Activated CD8-positive, alpha-beta memory T cell treated with anti-CD3 and anti-CD28 coated beads for 4 hours (primary cell): ENCODE measurements at places on chromosomes 5 and 9.

- no peak for DNase-seq
Observed at GRCh38 chr9:124532897-124533296, 25.7 kb upstream of the NR5A1 start.

DNA sequence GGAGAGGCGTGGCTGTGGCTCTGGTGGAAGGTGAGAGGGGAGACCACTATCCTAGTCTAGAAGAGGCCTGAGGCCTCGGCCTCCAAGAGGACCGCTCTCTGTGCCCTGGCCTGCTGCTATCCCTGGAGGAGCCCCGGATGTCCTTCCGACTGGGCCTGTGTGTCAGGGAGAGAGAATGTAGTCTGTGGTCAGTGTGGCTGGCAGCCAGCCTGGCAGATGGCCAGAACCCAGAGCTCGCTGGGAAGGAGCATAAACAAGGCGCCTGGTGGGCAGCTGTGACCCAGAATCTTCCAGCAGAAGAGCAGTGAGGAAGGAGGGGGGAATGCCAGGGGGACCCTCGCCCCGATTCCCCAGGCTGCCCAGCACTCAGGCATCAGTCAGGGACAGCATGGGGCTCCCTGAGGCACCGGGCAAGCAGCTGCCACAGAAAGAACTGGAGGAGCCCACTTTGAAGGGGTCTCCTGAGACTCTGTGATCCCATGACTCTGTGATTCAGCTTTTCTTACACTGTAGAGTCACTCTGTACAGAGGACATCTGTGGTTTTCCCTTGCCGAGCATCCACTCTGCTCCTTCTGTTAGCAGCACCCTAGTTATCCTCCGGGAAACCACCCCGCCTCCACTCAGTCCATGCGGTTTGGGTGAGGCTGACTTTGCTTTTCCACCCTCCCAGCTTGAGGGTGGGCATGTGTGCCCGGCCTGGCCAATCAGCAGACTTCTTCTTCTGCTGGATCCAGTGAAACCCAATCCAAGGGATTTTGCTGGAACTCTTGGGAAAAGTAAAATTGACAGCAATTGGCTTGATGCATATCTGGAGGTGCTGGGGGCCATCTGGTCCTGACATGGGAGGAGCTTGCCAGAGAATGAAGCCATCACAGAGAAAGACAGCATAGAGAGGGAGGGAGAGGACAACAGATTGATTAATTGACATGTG lies 46.2 kb upstream of the PWWP2A start:
- DNase-seq = no peak

GRCh38 chr5:93582677-93583438 lies at the start of gene NR2F1:
TSS of gene NR2F1 (plus strand) at chr5:93583222. CDS start at chr5:93585024, 1,802 bp downstream.
- DNase-seq = no peak

GRCh38 chr9:122263699-122264349 lies 816 bp downstream of the RBM18 start:
- no peak for DNase-seq

DNA sequence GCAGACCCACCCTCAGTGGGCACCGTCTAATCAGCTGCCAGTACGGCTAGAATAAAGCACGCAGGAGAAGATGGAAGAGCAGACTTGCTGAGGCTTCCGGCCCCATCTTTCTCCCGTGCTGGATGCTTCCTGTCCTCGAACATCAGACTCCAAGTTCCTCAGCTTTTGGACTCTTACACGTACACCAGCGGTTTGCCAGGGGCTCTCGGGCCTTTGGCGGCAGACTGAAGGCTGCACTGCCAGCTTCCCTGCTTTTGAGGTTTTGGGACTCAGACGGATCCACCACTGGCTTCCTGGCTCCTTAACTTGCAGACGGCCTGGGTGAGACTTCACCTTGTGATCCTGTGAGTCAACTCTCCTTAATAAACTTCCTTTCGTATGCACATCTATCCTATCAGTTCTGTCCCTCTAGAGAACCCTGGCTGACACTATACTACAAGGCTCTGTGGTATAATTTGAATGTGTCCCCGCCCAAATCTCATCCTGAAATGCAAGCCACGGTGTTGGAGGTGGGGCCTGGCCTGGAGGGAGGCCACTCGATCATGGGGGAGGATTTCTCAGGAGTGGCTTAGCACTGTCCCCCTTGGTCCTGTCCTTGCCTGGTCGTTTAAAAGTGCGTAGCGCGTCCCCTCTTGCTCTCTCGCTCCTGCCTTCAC lies 31.1 kb upstream of the NRARP start:
- DNase-seq = no peak

- DNase-seq = no peak
Observed at GRCh38 chr9:95224376-95225019, 93.0 kb downstream of the FANCC start.

GRCh38 chr5:37685816-37686215 lies 154.0 kb downstream of the GDNF start:
- no peak for DNase-seq

DNA sequence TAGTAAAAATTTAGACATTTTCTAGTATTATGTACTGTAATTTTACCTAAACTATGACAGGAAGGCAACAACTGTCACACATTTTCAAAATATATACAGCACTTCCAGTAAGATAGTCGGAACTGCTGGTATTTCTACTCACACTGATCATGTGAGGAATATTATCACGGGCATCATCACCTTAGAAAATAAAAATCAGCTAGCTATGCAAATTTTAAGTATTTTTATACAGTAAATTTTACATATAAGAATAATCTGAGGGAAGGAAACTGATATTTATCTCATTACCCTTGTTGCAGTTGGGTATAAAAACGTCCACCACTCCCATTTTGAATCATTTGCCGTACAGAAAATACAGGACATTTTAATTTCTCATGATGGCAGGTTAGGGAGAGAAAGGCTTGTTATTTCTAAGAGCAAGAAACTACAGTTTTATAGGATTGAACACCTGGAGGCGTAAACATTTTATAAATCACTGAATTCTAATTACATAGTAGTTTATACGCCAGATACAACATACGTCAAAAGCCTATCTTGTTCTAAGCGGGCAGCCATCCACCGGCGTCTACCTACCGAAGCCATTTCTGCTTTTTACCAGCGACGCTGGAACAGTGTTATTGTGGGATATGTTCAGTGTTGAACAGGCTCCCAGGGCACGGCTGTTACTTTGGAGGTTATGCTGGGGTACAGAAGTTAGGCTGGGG lies 729 bp upstream of the TNPO1 start:
- peak; percentile 5 for DNase-seq

GRCh38 chr5:127870914-127871313 lies 167.7 kb downstream of the CCDC192 start:
- DNase-seq = no peak

GRCh38 chr9:71446473-71447411 lies 321.6 kb downstream of the CEMIP2 start:
- DNase-seq = no peak

- no peak for DNase-seq
Observed at GRCh38 chr9:70639853-70640814, 225.7 kb upstream of the KLF9 start.

GRCh38 chr5:79774171-79774854 lies 84.7 kb downstream of the CMYA5 start:
- no peak for DNase-seq

- DNase-seq = no peak
Observed at GRCh38 chr5:305050-305449, 16.5 kb upstream of the AHRR start.

- no peak for DNase-seq
Observed at GRCh38 chr5:122755783-122756182, 19.1 kb upstream of the SNX2 start.

GRCh38 chr9:122348288-122348777 lies 22.5 kb upstream of the PTGS1 start:
- no peak for DNase-seq

GRCh38 chr5:168347368-168348083 lies 56.1 kb downstream of the WWC1 start:
- DNase-seq = no peak

DNA sequence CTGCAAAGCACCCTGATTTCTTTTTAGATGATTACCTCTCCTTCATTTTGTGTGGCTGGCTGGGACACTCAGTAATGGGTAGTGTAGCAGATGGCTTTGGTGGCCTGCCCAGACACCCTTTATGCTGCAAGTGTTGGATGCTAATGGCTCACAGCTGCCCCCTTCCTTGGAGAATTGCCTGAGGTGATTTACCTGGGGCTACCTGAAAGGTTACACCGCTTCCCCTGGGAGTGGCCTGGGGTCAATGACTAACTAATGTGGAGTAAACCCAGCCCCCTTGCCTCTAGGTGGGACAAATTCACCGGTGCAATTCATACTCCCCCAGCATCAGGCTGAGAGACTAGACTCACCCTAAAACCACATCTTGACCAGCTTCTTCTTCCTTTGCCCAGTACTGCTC lies 23.5 kb upstream of the HAND1 start:
- DNase-seq = no peak

DNA sequence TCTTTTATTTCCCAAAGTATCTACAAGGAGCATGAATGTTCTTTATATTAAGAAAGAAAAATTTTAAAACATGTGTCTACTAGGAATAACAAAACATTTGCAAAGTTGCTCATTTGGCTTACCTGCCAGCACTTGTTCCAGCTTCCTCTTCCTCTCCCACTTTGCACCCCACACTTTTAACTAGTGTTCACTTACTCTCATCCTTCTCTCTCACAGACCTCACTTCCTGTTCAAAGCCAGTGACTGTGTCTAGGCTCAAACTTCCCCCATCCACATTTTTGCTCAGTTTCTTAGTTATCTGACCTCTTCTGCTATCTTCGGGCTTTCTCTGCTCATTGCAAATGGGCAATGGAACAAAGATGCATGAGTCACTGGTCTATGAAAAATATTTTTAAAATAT lies 512.2 kb upstream of the ZNF462 start:
- no peak for DNase-seq

DNA sequence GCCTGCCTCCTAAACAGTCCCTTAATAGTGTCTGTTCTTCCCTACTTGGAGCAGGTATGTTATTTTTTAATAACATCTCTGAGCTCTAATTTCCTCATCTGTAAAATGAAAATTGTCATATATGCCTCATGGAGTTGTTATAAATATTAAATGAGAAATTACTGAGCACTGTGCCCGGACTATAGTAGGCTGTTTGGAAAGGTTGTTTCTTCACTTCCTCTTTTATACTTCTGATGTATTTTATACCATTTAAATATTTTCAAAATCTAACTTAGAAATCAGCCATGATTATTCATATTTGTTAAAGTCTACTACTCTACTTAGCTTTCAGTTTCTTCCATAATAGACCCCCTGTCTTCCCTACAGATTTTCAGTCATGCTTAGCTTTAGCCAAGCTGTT lies 30.5 kb upstream of the HAPLN1 start:
- DNase-seq = no peak

DNA sequence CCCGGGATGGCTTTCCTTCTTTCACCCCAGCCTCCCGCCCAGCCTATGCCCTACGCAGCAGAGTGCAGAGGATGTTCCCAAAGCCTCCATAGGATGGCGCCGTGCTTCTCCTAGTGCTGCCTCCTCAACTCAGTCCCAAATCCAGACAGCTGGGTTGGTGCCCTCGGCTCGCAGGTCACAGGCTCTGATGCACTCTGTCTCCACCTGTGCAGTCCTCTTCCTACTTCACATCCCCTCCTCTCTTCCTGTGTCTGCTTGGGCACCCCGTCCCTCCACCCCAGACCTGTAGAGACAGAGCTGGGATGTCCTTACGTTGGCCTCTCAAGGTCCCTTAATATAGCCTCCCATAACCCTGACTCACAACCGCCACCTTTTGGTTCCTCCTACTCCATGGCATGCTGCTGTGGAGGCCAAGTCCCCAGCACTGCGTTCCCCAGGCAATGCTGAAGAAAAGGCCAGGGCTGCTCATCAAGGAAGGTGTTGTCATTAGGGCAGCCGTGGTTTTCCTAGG lies 314.4 kb downstream of the GADD45G start:
- no peak for DNase-seq

- no peak for DNase-seq
Observed at GRCh38 chr5:73950441-73950873, 324.5 kb downstream of the ARHGEF28 start.

GRCh38 chr5:59583810-59584562 lies 309.5 kb downstream of the PDE4D start:
- no peak for DNase-seq

GRCh38 chr9:124769549-124770358 lies 1.4 kb downstream of the NR6A1 start:
- DNase-seq = no peak

GRCh38 chr9:95457769-95458168 lies 59.0 kb downstream of the PTCH1 start:
- DNase-seq = no peak

GRCh38 chr9:6907772-6908381 lies 150.1 kb downstream of the KDM4C start:
- no peak for DNase-seq

- DNase-seq = no peak
Observed at GRCh38 chr9:122900791-122901190, 4.4 kb downstream of the RC3H2 start.

DNA sequence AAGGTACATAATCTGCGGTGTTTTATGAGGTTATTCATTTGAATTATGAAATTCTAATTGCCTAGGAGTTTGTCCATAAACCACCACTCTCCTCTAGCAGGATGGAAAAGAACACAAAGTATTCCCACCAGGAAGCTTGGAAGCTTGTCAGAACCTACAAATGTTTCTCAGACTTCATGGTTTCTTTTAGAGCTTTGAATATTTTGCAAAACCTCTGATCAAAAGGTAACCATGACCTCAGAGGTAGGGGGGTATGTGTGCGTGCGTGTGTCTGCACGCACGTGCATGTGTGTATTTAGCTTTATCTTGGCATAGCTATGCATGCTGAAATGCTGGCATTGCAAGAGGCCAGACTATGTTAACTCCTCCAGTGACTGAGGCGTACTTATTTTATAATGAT lies 847.0 kb downstream of the TLE1 start:
- no peak for DNase-seq

DNA sequence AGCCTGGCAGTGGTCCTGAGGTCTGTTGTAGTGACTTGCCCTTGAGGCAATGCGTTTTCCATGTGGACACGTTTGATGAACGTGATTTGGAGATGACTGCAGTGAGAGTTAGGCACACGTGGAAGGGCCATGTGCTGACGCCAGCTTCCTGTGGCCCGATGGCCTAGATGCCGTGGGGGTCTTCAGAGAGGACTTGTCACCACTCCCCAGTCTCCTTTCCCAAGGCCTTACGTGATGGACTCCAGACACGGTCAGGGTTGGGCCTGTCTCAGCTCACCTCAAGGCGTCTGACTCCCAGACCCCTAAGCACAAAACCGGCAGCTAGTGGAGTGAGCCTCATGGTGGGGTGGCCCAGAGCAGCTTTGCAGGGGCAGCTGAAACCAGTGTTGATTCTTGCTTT lies 92.9 kb downstream of the ANGPTL2 start:
- DNase-seq = no peak

DNA sequence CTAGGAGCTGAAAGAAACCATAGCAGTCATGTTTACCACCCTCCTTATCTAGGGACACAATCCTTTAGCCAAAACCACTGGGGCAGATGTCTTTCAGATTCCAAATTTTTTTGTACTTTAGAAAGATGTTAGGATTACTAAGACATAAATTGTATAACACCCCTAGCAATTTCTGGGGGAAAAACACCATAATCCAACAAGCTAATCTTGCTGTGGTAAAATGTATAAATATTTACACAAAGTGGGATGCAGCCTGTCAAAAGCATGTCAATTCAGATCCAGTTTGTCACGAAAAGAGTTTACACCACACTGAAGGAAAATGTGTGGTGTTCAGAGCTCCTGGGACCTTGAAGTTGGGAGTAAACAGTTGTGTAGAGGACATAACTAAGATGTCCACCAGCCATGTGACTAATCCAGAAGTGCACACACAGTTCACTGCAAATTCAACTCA lies 274.3 kb downstream of the ADAMTSL1 start:
- DNase-seq = no peak

- no peak for DNase-seq
Observed at GRCh38 chr5:5014586-5015235, 125.4 kb upstream of the ADAMTS16 start.
